Stimulated activated CD8-positive, alpha-beta memory T cell treated with anti-CD3 and anti-CD28 coated beads, Interleukin-12 subunit alpha, Interleukin-12 subunit beta, amount 100 ng/mL, for 4 hours (primary cell): ENCODE measurements at places on chromosomes 16 and 17.

DNA sequence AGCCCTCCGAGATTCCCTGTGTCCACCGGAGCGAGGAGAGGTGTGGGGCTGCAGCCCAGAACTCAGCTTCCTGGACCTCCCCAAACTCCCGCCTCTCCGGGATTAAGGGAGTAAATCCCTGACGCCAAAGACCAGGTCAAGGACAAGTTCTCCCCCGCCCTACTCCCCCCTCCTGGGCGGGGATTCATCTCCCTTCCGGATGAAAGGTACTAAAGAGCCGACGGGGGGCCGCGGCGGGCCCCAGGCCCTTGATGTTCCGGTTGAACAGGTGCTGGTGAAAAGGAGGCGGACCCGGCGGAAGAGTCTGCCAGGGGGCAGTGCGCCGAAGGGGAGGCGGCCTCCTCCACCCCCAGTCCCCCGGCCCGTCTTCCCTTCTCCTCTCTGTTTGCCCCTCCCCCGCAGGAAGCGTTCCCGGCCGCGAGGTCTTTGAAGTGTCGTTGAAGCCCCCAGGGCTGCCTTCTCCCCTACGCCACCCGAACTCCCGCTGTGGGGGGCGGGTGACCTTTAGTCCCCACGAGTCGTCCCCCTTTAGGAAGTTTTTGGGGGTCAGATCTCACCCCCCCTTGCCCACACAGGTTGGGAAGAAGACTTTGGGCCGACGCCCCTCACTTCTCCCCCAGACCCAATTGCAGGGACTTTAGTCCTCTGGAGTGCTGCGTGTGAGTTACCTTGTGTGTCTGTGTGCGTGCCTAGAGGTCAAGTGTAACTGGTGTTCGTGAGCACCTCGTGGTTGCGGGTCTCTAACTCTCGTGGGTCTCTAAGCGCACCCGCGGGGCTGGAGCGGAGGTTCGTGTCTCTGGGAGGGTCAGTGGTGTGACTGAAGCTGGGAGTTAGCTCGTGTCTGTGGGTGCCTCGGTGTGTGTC is 1.1 kb upstream of the MLLT6 start:
- DNase-seq = peak; percentile 75

- DNase-seq = no peak
Observed at GRCh38 chr17:60107526-60108257, 29.0 kb upstream of the HEATR6 start.

DNA sequence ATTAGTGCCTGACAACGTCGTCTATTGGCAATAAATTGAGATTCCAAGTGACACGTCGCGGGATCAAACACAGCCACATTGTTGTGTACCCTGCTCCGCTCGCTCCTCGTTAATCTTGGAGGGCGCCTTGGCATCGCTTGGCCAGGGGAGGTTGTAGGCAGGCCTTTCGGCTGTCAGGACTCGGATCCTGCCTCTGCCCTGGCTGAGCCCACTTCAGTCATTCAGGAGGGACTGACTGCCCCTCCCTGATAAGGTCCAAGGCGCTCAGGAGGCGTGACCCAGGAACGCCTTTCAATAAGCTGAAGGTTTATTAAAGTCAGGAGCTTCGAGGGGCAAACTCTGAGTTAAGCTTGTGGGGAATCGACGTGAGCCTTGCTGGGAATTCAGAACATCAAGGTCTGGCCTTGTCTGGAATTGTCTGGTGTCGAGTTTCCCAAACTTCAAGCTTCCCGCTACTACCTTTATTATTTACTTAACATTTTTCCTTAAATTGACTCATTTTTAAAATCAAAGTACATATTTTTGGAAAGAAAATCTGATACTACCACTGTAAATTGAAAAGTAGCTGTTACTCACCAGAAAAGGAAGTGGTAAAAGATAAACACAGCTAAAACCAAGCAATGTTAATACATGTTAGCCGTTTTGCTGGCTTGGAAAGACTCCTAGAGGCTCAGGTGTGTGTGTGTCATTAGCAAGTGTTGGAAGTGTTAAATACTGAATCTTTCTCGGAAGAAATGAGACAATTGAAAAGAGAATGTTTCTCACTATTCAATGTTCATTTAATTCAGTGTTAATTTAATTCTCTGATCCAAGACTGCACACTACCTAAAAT is 5.3 kb upstream of the IRX3 start:
- DNase-seq = no peak

DNA sequence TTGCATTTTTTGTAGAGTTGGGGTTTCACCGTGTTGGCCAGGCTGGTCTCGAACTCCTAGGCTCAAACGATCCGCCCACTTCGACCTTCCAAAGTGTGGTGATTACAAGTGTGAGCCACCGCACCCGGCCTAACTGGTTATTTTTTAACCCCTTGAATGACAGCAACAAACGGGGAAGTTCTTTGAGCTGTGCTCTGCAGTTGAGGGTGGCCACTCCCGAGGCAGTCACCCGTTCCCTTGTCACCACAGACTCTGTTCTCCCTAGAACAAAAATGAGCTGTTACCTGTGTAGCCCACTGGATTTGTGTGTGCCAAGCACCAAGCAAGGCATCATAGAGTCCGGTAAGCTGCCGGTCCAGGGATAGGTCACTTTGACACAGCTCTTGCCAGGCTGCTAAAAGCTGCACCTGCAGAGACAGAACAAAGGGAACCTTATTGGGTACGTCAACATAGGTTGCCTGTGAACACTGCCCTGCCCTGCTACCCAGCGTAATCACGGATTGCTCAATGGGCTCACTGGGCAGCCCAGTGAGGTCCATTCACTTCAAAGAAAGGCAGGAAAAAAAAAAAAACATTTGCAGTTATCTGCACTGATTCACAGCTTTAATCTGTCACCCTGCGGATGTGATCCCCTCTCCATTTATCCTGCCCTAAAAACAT is 19.6 kb downstream of the COG7 start:
- no peak for DNase-seq

DNA sequence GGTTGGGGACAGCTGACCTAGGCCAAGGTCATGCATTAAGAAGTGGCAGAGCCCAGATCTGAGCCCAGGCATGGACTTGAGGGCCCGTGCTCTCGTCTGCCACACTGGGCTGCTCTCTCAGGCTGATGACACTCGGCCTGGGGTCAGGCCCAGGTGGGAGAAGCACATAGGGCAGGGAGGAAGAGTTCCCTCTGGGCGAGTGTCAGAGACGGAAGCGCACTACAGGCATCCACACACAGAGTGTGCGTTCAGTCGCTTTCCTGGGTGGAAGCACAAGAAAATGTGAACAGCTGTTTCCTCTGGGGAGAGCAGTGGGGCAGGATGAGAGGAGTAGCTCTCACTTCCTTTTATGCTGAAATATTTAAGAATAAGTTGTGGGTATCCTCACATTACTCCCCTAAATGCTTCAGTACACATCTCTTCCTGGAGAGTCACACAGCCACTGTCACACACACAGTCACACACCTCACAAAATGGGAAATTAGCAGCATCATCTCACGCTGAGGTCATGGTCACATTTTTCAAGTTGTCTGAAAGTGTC is 59.7 kb downstream of the B9D1 start:
- DNase-seq = no peak

GRCh38 chr17:72349491-72349995 is 228.7 kb downstream of the SOX9 start:
- no peak for DNase-seq

GRCh38 chr17:64110379-64111152 is 19.4 kb downstream of the ERN1 start:
- no peak for DNase-seq

GRCh38 chr17:18262111-18262510 is 1.6 kb downstream of the MIEF2 start:
- no peak for DNase-seq

DNA sequence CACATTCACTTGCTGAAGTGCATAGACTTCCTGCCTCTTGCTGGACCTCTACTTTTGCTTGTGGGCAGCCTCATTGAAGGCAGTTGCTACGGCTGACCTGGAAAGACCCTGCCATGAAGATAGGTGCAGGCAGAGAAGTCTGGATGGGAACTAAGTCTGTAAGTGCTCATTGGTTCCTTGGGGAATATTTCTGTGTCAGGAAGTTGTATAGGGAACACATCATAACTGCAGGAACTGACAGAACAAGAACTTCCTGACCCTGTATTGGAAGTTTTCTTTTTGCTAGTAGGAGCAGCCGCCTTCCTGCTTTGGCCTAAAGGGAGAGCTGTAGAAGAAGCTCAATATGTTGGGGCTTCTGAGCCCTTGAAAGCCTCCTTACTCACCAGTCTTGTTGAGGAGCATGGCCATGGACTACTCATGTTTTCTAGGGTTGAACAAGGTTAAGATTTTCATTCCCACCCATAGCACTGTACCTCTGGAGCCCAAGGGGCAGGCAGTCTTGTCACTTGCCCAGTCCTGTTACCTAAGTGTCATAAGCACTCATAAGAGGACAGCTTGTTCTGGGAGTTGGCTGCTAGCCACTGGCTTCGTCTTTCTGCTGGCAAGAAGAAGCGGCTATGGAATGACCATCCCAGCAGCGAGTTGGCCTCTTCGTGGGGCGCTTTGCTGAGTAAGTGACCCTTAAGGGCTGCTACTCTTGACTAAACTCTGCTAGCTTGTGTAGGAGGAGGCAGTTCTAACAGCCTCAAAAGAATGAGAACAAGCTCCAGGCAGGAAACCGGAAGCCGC is 7.2 kb downstream of the UBFD1 start:
- no peak for DNase-seq

DNA sequence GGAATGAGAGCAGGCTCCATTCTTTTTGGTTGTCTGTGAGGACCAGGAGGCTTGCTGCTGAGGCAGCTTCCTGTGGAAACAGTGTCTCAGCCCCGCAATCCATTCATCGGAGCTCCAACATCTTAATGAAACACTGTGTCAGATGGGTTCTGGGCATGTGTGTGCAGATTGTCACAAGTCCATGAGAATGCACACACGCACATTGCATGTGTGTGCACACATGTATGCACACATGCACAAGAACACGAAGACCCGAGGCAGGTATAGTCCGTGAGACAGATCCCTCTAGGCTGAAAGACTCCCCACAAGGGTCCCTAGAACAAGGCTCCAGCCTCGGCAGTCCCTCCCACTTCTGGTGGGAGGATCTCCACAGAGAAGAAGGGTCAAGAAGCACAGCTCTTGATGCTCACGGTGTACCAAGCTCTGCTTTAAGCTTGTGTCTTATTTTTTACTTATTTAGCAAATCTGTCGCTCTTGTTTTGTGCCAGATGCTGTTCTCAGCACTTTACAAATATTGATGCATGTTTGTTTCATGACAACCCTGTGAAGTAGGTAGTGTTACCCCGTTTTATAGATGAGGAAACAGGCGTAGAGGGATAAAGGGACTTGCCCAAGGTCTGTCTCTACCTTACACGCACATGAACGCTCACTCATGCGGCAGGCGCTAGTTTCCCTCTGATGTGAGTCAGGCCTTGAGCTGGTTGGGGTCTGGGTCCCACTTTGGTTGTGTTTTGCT is 213.1 kb downstream of the SEC14L1 start:
- DNase-seq = no peak

- no peak for DNase-seq
Observed at GRCh38 chr17:17414341-17414805, 62.4 kb upstream of the MED9 start.

GRCh38 chr16:26363581-26363980 is 671.8 kb downstream of the HS3ST4 start:
- DNase-seq = no peak

DNA sequence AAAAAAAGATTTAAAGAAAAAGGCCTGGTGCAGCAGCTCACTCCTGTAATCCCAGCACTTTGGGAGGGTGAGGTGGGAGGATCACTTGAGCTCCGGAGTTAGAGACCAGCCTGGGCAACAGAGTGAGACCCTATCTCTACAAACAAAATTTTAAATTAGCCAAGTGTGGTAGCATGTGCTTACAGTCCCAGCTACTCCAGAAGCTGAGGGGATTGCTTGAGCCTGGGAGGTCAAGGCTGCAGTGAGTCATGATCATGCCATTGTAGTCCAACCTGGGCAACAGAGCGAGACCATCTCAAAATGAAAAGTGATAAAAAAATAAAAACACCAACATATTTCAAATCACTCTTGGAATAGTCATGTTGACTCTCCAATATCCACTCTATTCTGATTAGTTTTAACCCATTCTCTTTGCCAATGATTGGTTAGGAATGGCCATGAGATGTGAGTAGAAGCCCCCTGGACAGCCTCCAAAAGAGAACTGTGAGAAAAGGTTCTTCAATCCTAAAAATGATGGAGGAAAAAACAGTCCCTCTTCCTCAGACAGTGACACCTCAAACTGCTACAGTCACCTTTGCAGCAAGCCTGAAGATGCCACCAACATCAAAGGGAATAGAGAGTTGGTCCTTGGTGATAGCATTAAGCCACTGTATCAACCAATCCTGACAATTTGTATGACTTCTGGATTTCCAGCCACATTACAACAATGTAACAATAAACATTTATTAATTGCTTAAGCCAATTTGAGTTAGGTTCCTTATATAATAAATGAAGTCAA is 2.9 kb upstream of the KANSL1 start:
- DNase-seq = no peak

DNA sequence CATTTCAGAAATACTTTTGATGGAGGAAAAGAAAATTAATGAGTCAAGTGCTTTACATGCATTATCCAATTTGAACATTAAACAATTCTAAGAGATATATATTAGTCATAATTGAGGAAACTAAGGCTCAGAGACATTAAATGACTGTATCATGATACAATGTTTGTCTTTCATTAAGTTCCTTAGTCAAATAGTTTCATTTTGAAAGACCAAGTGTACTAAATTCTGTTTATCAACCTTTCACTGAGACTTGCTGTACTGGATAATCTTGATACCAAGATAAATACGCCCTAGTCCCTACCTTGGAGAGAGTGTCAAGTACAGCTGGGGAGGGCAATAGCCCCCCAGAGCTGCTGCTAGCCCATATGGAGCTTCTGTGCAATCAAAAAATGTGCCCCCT is 24.2 kb downstream of the TOM1L2 start:
- DNase-seq = no peak

- DNase-seq = no peak
Observed at GRCh38 chr16:80608946-80609345, 68.2 kb downstream of the DYNLRB2 start.

- no peak for DNase-seq
Observed at GRCh38 chr16:51538707-51539498, 387.8 kb upstream of the SALL1 start.

DNA sequence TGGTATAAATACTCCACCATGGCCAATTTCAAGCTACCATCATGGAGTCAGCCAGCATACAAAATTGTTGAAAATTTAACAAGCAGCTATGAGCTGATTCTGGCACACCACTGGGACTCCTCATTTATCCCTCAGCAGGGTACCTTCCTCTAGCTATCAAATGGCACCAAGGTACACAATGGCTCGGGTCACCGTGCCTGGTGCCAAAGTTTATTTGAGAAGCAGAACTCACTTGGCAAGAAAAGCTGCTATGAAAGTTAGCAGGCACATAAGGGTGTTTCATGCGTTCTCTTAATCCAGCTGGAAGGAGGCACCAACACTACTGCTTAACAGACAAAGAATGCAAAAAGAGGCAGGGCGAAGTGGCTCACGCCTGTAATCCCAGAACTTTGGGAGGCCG is 51.6 kb downstream of the IKZF3 start:
- DNase-seq = no peak
